WTC11 (cell line): ENCODE measurements at places on chromosomes 4 and X.

DNA sequence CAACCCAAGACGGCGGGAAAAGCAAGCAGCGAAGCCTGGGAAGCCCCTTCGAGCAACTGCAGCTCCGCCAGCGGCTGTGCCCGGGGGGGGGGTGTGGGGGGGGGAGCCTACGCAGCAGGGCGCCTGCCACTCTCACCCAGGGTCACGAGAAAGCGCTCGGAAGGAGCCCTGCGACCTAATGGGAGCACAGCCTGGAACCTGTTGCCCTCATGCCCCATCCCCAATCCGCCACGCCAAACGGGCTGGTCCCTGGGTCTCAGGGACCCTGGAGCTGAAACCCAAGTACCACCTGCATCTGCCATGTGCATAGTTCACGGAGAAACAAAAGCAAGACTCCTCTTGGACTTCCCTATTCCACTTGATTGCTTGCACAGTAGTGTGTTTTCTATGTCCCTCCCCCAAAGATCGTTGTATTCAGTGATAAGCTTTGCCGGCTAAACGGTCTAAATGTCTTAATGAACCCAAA is 359 bp upstream of the GAB3 start:
- DNase-seq, result no peak
- H3K36me3 ChIP-seq, result no peaks in the 10 kb centered on the region
- peak overlapping the region; percentile 55 for H3K4me3 ChIP-seq
- H3K27ac ChIP-seq, result no peak overlapping the region
- H3K4me1 ChIP-seq, result peaks cover 9% of the 10 kb centered on the region

DNA sequence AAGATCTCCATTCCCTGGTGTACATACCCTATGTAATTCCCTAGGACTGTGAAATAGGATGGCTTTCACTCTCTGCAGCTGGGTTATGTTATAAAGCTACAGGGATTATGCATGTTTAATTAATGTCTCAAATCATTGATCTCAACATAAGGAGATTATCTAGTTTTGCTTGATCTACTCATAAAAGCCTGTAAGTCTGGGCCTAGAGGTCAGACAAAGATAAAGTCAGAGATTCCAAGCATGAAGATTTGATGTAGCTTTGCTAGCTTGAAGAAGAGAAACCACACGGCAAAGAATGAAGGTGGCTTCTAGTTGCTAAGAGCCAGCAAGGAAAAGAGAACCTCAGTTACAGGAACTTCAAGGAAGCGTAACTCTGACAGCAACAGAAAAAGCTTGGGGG is 456.9 kb downstream of the CCSER1 start:
- no peak overlapping the region for H3K4me3 ChIP-seq
- no peak for DNase-seq
- H3K4me1 ChIP-seq, result peaks cover 34% of the 10 kb centered on the region
- no peaks in the 10 kb centered on the region for H3K27me3 ChIP-seq
- no peaks in the 10 kb centered on the region for H3K36me3 ChIP-seq

DNA sequence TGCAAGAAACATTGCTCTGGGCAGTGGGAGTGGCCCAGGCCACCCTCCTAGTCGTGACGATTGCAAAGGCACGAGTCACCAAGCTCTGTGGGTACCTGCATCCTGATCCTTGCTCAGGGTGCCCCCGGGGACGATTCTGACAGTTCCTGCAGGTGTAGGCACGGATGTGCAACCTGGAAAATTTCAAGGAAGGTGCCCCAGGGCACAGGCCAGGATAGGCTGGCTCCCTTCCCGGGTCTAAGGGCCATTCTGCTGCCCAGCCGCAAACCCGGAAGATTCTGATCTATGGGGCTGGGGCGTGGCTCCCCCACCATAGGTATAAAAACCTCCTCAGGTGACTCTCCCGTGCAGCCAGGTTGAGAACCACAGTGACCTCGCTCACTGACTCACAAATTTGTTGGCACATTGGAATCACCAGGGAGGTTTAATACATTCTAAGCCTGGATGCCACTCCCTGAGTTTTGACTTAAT is 228.5 kb downstream of the PTTG2 start:
- H3K27ac ChIP-seq, result no peak overlapping the region
- peaks cover 6% of the 10 kb centered on the region; the same call in 1 of the 2 replicates for H3K36me3 ChIP-seq
- no peak for DNase-seq
- no peaks in the 10 kb centered on the region for H3K4me1 ChIP-seq
- H3K27me3 ChIP-seq, result no peaks in the 10 kb centered on the region
- no peak overlapping the region for H3K4me3 ChIP-seq

DNA sequence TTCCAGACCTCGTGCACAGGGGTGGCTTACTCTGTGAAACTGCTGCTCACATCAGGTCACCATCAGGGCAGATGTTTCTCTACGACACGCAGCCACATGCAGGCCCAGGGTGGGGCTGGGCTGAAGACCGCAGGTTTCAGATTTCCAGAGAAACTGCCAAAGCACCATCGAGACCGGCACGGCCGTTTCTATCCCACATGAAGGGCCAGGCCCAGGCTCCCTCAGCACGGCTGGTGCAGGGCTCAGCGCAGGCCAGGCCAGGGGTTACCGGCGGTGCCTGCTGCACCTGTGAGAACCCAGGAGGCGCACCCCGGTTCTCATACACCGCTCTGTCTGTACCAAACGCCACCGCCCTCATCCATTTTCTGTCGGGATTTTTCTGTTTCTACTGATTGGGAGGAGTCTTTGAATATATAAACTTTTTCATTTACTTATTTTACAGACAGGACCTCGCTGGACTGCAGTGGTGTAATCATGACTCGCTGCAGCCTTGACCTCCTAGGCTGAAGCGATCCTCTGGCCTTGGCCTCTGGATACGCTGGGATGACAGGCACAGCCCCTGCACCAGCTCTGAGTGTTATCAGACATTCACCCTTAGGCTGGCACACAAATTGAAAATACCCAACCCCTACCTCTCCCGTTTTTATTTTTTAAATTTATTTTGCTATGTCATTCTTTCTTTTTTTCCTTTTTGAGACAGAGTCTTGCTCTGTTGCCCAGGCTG is 17.1 kb downstream of the CTBP1 start:
- H3K36me3 ChIP-seq, result peaks cover 50% of the 10 kb centered on the region
- H3K27ac ChIP-seq, result no peak overlapping the region; the same call in 1 of the 2 replicates
- no peaks in the 10 kb centered on the region for H3K27me3 ChIP-seq

DNA sequence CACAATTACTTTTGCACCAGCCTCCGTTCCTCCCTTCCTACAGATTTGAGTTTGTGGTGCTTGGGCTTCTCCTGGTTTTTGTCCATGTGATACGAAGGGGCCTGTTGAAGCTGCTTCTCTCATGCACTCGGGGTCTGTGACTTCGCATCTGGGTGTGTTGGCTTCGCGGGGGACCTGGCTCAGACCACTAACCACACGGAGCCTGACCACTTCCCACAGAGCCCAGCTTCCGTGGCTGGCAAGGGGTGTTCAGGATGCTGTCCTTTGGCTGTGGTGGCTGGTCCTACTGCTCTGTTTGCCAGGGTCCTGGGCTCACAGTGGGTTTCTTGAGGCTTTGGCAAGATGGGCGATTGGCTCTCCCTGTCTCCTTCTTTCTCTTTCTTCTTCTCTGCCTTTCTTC is 19.8 kb upstream of the XG start:
- H3K27me3 ChIP-seq, result no peaks in the 10 kb centered on the region; the same call in 1 of the 2 replicates
- no peaks in the 10 kb centered on the region for H3K4me1 ChIP-seq
- no peak overlapping the region for H3K4me3 ChIP-seq
- DNase-seq, result no peak

GRCh38 chrX:101676571-101676970 is 16.9 kb upstream of the ARMCX2 start:
- H3K27me3 ChIP-seq, result no peaks in the 10 kb centered on the region
- no peaks in the 10 kb centered on the region for H3K36me3 ChIP-seq
- no peak for DNase-seq
- H3K4me3 ChIP-seq, result no peak overlapping the region

DNA sequence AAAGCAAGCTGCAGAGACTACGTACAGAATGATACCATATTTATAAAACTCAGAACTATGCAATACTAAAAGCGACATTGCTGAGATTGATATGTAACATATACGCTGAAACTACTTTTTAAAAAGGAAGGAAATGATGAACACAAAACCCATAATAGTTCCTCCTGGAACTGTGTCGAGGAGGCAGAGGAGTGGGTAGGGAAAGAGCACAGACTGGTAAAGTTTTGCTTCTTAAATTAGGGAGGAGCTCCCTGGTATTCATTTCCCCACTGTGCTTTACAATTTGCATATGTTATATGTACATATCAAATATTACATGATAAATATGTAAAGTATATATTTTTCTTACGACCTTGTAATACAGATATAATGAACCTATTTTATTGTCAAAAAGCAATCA is 13.9 kb downstream of the UFSP2 start:
- no peak overlapping the region for H3K4me3 ChIP-seq
- H3K27ac ChIP-seq, result no peak overlapping the region
- H3K36me3 ChIP-seq, result peaks cover 18% of the 10 kb centered on the region

DNA sequence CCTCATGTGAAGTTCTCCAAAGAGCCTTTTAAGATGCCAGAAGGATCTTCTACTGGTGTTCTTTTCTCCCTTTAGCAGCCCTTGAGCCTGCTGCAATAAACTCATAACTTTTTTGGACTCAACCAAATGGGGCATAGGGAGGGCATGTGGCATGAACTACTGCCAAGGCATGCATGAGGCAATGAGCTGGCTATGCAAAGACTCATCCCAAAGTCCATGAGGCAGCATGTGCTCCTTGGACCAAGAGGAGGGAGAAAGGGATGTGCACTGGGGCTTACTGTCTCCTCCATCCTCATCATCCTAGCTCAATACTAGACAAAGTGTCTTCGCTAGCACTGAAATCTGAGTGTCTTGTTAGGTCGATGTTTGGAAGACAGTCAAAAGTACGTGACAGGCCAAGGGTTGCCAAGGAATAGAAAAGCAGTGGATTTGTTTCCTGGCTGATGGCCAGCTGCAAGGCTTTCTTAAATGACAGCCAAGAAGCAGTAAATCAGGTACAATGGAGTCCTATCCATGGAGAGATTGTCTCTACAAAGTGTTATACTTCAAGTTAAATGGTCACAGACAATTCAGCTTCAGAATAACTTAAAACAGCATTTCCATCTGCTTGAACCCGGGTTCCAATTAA is 44.5 kb upstream of the ATXN3L start:
- H3K27ac ChIP-seq, result no peak overlapping the region
- H3K4me1 ChIP-seq, result peaks cover 24% of the 10 kb centered on the region
- no peaks in the 10 kb centered on the region for H3K36me3 ChIP-seq
- no peak overlapping the region for H3K4me3 ChIP-seq
